ENCODE measurements at places on chromosomes 2 and 18.

- DNase-seq, result peak; percentile 62
Measured at GRCh38 chr2:186717320-186718007, 23.6 kb downstream of the FAM171B start.

GRCh38 chr2:72887032-72887739, at the start of gene SPR:
Gene SPR (plus strand): TSS chr2:72887408. CDS start chr2:72887433, 25 bp downstream.
- DNase-seq, result no peak

DNA sequence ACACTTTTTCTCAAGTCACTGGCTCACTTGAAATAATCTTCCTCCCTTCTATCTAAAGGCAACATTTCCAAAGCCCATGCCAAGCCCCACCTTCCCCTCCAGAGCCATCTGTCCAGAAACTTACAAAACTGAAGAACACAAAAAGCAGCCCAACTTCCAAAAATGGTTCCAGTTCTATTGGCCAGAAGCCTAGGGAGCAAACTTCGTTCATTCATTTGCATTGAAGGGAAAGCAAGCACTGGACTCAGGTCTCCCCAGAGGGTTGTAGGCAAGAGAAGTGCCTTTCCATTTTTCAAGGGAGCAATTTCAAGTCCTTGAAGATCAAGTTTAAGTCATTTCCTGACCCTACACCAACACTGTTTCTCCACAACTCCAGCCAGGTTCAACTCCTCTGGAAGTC, 585.0 kb downstream of the BCL11A start:
- no peak for DNase-seq

GRCh38 chr2:173136599-173136998, 61.0 kb downstream of the MAP3K20 start:
- no peak for DNase-seq

DNA sequence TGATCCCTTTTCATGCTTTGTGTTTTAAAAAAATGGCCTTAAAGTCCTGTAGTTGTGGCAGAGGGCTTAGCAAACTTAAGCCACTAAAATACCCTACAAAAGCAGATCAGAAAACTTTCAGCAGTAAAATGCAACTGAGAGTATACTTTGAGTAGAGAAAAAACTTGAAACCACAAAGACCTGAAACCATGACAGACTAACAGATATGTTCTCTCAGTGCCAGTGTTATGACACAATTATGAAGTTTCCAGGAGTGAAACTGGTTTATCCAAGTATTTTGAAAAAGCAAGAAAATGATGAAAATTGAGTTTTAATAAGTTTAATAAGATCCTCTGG, 74.5 kb downstream of the SPRED2 start:
- no peak for DNase-seq
